ENCODE measurements at places on chromosomes 4 and X. TPM values are rescaled to one million over a fixed set of nuclear protein-coding genes. Genes with fewer than 3 reads are reported as not detected.

The SNCA gene
- 24.6 TPM for total RNA-seq

The MAGEB2 gene
- not detected for total RNA-seq

The DSPP gene
- total RNA-seq: not detected

The PDGFRA gene
- total RNA-seq: 222 TPM

The IL3RA gene
- total RNA-seq: 8.3 TPM

The ADH1B gene
- total RNA-seq: 270 TPM

The BEX3 gene
- 141 TPM for total RNA-seq

The SHISA3 gene
- 13.9 TPM for total RNA-seq

The PAGE1 gene
- total RNA-seq: not detected

The CLGN gene
- total RNA-seq: 3.1 TPM

The GAGE1 gene
- not detected for total RNA-seq

The RNF150 gene
- total RNA-seq: 53.2 TPM

The AFP gene
- not detected for total RNA-seq

The TCEAL2 gene
- 27.5 TPM for total RNA-seq

The IBSP gene
- total RNA-seq: not detected

The NLGN3 gene
- total RNA-seq: 3.6 TPM

The JCHAIN gene
- 1.6 TPM for total RNA-seq

The RPL10 gene
- 4,975 TPM for total RNA-seq

The RTL9 gene
- not detected for total RNA-seq

The VCX2 gene
- not detected for total RNA-seq

The GNRHR gene
- not detected for total RNA-seq

The RAB40A gene
- 0.66 TPM for total RNA-seq

The NPNT gene
- total RNA-seq: 5.8 TPM

The STBD1 gene
- 16.6 TPM for total RNA-seq

The TMEM154 gene
- total RNA-seq: 0.82 TPM

The VBP1 gene
- 44.3 TPM for total RNA-seq

The TKTL2 gene
- total RNA-seq: not detected

The NBDY gene
- total RNA-seq: 12.8 TPM

The PRPS2 gene
- 99.9 TPM for total RNA-seq

The VCX3B gene
- not detected for total RNA-seq

The XPNPEP2 gene
- 11.1 TPM for total RNA-seq

The AKAP14 gene
- not detected for total RNA-seq

The UNC5C gene
- total RNA-seq: 1.1 TPM

The NOX1 gene
- not detected for total RNA-seq

The BEX1 gene
- 8.9 TPM for total RNA-seq

The PARM1 gene
- total RNA-seq: 41.7 TPM

The GLRA2 gene
- total RNA-seq: 1.1 TPM

The UGT2A1 gene
- total RNA-seq: not detected

The CFAP47 gene
- 0.71 TPM for total RNA-seq

The MAGEB6 gene
- total RNA-seq: not detected

The GYPA gene
- not detected for total RNA-seq

The MND1 gene
- 2.4 TPM for total RNA-seq

The CNOT6L gene
- total RNA-seq: 17.5 TPM

The KLHL34 gene
- 0.28 TPM for total RNA-seq

The GLOD5 gene
- not detected for total RNA-seq

The FGF5 gene
- total RNA-seq: 1.1 TPM

The SPANXA1 gene
- not detected for total RNA-seq

The CXCL8 gene
- not detected for total RNA-seq

The ZRSR2 gene
- 13.8 TPM for total RNA-seq
